GM03348 (cell line): ENCODE measurements at places on chromosomes 4 and X.
A peak's percentile ranks its signal among the peaks of the same experiment; 100 is the strongest.

DNA sequence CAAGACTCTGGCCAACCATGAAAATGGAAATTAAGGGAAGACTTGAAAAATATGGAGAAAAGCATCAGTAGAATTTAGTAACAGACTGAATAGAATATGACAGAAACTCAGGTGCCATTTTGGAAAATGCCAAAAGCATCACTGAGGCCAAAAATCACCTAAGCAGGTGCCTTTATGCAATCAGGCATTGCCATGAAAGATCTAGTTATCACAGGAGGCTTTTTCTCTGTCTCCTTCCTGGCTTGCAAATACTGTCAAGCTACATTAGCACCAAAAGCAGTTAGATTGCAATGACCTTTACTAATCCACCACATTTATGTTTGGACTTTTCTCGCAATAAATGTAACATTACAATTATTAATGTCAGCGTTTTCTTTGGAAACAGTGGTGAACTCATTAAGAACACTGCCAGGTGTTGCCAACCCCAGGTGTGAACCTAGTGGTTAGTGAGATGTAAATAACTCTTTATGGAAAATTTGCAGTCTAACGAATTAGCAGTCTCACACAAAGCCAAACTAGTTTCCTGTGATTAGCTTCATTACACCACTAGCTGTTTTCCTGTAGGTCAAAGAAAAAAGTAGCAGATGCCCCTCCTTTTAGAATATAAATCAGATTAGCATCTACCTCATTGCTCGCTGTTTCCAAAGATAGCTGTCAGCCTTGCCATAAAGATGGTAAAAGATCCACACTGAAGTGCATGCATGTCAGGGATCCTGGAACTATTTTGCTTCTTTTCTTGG lies 1568.4 kb upstream of the TENM3 start:
- no peak for DNase-seq

DNA sequence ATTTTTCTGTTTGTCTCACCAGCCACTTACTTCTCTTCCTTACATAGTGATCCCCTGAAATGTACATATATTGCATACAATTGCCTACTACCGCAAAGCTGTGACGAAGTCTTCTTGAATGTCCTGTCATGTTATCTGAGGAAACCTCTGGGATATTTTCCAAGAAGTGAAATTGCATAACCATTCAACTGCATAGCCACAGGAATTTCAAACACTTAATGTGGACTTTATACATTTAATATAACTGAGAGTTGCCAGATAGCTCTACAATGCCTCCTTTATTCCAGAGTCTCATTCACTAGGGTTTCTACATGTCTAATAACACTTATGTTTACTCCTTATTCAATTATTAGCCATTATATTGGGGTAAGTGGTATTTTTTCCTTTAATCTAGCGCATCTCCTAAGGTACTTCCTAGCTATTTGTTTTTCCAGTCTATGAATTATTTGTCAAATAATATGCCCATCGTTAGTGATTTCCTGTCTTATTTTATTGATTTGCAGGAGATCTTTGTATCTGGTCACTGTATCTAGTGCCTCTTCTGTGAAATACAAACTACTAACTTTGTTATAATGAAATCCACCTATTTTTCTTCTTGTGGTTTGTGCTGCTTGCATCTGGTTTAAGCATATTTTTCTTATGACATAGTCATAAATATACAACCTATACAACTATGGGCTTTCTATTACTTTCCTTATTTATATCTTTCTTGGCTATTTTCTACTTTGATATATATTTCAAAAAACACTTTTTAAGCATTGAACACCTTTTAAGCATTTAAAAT lies 69.2 kb upstream of the GRID2 start:
- DNase-seq, result peak; percentile 3

DNA sequence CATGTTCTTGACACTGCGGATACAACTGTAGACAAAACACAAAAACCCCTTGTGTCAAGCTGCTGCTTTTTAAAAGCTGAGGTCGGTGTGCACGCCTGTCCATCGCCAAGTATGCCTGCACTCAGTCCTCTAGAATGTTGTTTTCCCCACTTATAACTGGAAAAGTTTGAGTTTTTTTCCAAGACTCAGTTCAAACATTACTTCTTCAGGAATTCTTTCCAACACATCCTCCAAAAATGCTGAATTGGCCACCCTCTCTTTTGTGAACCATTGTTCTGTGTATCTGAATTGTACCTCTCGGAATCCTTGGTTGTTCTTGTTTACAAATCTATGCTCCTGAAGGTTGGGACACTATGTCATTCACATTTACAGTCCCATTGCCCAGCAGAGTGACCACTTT lies 94.6 kb downstream of the REELD1 start:
- DNase-seq, result no peak

DNA sequence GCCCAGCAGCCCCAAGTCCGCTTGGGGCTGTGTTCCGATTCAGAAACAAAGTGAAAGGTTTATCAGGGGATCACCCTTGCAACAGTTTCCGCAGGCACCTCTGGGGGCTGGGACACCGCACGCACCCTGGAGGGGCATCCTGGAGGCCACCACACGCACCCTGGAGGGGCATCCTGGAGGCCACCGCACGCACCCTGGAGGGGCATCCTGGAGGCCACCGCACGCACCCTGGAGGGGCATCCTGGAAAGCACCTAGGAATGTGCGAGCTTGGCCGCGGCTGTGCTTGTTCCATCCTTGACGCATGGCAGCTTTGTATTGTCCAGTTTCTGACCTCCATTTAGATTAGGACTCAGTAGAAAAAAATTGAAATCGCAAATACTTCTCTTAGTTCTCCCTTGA lies 21.3 kb upstream of the CBR4 start:
- DNase-seq, result no peak

GRCh38 chr4:54226404-54227255 lies 2.5 kb upstream of the PDGFRA start:
- DNase-seq, result peak; percentile 87

GRCh38 chr4:78002260-78002659 lies 54.9 kb upstream of the FRAS1 start:
- DNase-seq, result peak; percentile 9

- DNase-seq, result peak; percentile 5
Observed at GRCh38 chrX:134460862-134461220, 876 bp downstream of the HPRT1 start.

GRCh38 chr4:10283761-10284160 lies 167.2 kb upstream of the WDR1 start:
- no peak for DNase-seq

DNA sequence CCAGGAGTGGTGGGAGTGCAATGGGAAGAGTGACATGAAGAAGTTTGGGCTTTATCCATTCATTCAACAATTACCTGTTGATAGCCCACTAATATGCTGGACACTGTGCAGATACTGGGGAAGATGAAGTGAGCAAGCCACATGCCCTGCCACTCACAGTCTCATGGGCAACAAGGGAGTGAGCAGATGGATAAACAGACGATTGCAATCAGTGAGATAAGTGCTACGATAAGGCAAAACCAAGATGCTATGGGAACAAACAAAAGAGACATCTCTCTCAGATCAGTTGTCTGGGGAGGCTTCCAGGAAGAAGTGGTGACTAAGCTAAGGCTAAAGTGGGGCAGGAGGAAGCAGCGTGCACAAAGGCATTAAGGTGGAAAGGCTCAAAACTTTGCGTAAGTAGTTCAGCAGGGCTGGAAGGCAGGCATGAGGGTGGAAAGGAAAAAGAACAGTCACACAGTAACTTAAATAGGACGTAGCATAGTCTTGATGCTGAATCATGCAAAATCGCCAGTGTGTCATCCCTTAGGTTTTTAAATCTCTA lies 31.7 kb downstream of the GAB3 start:
- no peak for DNase-seq

DNA sequence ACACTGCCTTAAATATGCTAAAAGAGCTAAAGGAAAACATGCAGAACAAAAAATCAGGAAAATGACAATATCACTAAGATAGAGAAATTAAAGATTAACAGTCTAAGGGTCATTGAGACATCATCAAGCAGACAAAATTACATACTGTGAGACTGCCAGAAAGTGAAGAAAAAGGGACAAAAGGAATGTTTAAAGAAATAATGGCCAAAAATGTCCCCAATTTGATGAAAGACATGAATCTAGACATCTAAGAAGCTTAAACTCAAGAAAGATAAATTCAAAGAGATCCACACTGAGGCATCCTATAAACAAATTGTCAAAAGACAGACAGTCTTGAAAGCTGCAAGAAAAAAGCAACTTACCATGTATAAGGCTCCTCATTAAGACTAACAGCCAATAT lies 63.7 kb downstream of the OPHN1 start:
- DNase-seq, result no peak

- DNase-seq, result peak; percentile 69
Observed at GRCh38 chr4:107037199-107037584, 1.1 kb upstream of the DKK2 start.

GRCh38 chr4:158192439-158193158 lies 17.7 kb upstream of the TMEM144 start:
- no peak for DNase-seq

DNA sequence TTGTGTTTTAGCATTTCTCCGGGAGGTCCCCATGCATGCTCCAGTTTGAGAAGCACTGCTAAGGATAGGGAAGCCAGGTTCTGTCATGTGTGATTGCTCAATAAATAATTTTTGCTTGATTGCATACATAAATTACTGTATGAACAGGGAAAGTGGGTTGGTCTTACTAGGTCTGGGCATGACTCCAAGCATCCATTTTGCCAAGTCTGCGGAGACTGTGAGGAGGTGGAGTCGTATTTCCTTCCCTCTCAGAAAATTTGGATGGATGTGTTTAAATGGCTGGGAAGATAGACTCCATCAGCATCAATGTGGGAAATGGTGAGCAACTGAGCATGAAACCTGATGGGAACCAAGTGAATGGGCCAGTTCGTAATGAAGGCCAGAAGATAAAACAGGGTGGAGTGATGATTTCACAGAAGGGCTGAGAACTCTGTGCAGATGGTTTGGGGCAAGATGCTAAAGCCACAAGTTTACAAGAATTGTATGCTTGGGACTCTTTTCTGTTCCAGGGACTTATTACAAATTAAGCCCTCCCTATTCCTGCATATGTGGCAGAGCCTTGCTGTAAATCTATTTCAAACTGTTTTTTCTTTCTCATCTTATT lies 84.1 kb downstream of the NHS start:
- peak; percentile 40 for DNase-seq

GRCh38 chr4:13528821-13529127 lies 15.5 kb downstream of the NKX3-2 start:
- peak; percentile 6 for DNase-seq

DNA sequence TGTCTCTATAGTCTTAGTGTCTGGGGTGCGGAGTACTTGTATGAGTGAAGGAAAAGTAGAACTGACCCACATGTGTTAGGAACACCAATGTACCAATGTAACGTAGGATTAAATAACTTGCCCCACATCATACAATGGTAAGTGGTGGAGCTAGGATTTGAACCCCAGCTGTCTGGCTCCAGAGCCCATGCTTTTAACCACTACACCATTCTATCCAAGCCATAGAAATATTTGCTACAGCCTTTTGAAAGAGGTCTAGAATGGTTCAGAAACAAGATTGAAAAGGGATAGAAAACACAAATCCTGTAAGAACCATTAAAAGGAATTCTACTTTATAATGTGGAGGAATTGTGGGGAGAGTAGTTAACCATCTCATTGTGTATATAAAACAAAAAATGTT lies 169.9 kb upstream of the ATP6AP2 start:
- DNase-seq, result no peak

GRCh38 chr4:109434007-109434971 lies 674 bp downstream of the SEC24B start:
- peak; percentile 50 for DNase-seq
